Activated effector memory CD4-positive, alpha-beta T cell treated with Interleukin-2 at 50 U/mL for 16 hours (primary cell): ENCODE measurements at places on chromosomes 2 and 18.

DNA sequence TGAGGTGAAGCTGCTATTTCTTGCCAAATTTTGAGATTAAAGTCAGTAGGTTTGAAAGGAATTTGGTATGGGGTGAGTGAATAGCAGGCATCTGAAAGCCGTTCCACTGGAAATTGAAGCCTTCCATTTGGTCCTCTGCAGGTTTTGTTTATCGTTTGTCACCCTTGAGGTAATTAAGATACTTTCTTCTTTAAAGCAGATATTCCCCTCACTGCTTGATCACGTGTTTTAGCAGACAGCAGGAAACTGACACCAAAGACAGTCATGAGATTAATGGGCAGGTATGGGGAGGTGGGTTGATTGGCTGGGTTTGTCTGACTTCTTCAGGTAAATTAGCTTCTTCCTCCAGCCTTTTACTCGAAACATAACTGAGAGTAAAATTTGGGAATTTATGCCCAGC is 10.7 kb downstream of the LPIN1 start:
- DNase-seq = no peak

- DNase-seq = no peak
Measured at GRCh38 chr18:55641486-55641885, 53.5 kb upstream of the TCF4 start.

DNA sequence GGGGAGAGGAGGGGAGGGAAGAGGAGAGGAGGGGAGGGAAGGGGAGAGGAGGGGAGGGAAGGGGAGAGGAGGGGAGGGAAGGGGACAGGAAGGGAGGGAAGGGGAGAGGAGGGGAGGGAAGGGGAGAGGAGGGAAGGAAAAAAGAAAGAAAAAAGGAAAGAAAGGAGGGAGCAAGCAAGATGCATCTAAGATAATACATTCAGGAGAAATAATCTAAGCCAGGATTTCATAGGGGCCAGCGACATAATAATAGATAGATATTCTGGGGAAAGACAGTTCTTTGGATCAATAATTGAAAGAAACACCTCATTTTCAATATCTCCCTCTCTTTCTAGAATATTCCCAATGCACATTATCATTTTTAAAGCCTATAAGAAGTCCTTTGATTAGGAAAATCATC is 328.9 kb upstream of the ID2 start:
- DNase-seq = no peak

GRCh38 chr2:27270131-27270530 is 5.1 kb upstream of the DNAJC5G start:
- no peak for DNase-seq

- DNase-seq = no peak
Measured at GRCh38 chr2:199940373-199940772, 14.9 kb downstream of the TYW5 start.
